ENCODE measurements at places on chromosomes 11 and 22.
A peak's percentile ranks its signal among the peaks of the same experiment; 100 is the strongest.

DNA sequence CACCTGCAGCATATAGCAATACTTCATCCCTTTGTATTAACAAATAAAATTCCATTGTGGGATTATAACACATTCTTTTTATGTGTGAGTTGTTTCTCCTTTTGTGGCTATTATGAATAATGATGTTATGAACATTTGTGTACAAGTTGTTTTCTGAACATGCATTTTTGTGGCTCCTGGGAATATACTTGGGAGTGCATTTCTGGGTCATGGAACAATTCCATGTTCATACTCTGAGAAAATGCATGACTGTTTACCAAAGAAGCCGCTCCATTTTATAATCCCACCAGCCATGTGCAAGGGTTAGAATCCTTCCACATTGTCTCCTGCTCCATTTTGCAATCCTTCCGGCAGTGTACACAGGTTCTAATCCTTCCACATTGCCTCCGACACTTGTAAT is 713.8 kb downstream of the TBC1D22A start:
- DNase-seq = no peak

GRCh38 chr11:108494182-108494581 is 4.0 kb downstream of the POGLUT3 start:
- DNase-seq = no peak

DNA sequence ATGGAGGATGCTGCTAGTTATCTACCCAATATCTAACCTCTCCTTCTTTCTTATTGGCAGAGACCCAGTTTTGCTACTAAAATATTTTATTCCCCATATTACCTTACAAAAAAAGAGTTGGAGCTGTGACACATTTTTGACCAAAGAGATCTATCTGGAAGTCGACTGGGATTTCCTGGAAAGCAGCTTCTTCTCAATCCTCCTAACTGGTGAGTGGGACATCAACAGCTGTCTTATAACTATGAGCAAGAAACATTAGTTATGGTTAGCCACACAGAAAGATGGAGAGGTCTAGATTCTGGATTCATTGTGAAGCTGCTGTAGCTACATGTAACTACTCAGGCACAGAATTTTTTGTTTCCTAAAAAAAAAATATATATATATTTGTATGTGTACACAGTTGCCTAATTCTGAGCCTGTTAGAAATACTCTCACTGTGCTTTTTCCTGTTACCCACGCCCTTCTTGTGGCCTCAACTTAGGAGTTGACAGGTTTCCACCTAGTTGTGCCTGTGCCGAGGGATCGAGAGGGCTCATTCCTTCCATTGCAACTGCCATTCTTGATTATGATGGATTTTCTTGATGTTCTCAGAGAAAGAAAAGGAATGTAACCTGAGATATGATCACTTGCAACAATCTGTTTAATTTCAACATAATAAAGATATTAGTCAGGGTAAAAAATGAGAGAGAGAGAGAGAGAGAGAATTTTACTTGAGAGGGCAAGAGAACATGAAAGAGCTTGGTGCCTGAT is 142.0 kb downstream of the SLC17A6 start:
- DNase-seq = no peak

DNA sequence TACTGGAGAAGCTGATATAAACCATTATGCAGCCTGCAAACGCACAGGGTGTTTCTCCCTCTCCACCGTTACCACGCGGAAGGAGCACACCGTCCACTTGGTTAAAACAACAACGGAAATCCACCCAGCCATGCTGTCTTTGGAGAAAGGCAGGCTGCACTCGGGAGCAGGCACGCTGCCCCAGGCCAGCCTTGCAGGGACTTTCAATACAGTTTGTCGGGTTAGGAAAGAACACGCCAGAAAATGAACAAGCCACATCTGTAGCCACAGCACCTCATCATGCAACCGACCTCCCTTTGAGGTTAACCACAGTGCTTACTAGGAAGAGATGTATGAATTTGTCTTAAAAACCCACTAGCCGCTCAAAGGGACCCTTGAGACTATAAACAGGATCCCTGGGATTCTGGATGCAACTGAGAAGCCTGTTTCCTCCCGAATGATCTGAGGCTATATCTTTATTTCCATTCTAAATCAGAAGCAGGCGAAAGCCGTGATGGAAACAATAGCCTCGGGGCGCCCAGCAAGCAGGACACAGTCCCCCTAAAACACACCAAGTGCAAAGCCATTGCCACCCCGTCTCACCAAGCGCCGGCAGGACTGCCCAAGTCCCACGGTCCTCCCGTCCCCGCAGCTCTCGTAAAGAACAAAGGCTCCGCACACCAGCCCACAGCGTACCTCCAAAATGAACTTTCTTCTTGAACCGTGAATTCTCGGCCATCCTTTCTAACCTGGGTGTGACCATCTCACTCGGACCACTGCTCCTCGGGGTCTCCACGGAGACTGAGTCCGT is 318.9 kb downstream of the CTTN start:
- DNase-seq = no peak

DNA sequence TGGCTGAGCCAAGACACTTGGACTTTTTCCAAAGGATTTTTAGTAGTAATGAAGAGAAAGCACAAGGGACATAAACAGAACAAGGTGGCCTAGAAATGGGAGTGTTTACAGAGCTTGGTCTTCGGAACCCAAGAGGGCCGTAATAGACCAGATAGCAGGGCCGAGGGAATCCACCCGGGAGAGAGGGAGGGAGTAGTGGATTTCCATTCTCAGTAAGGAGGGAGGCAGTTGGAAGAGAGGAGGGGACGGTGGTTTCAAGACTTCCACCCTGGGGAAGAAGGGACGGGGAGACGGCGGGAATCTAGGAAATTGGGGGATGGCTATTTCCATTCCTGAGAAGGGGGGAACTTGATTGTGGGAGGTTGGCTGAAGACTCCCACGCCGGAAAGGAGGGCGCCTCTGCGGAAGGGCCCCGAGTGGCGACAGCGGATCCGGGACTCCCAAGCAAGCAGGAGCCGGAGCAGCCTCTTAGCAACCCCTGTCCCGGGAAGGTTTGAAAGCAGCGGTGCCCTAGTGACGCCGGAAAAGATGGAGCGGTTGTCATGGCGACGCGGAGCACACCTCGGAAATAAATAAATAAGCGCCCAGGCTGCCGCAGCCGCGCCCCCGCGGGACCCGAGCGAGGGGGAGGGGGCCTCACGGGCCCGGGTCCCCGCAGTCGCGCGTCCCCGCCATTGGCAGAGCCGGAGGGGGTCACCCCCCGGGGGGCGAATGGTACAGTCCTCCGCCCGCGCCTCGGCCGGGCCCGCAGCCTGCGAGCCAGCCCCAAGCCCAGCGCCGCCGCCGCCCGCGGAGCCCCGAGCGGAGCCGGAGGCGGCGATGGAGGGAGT is 31.6 kb downstream of the EIF3F start:
- peak; percentile 89 for DNase-seq

DNA sequence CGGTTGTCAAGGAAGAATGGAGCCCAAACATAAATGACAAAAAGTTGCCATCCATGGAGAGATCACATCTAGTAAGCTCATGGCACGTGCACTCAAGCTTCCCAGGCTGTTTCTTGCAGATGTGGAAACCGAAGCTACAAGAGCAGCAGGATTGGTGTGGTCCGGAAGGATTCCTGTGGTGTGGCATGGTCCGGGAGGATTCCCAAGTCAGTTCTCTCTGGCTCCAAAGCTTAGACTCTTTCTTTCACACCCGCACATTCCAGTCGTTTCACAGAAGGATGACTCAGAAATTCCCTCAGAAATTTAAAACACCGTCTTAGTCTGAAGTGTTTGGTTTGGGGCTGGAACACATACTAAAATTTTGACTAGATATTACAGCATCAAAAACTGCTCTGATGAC is 78.0 kb upstream of the DRD2 start:
- DNase-seq = no peak

DNA sequence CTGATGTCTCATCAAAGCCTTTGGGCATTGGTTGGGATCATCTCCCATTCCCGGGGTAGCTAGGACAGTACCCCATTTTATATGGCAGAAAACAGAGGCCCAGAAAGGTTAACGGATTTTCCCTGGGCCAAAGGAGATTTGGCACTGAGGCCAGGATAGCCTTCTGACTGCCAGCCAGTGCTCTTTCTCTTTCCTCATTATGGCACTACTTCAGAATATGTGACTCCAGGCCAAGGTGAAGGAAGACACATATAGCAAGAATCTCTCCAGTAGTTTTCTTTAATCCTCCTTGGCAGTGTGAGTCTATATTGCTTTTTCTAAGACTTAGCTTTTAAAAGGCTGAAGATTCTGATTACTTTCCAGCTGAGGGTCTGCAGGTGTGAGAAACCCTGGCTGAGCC is 94.8 kb upstream of the AMOTL1 start:
- no peak for DNase-seq

DNA sequence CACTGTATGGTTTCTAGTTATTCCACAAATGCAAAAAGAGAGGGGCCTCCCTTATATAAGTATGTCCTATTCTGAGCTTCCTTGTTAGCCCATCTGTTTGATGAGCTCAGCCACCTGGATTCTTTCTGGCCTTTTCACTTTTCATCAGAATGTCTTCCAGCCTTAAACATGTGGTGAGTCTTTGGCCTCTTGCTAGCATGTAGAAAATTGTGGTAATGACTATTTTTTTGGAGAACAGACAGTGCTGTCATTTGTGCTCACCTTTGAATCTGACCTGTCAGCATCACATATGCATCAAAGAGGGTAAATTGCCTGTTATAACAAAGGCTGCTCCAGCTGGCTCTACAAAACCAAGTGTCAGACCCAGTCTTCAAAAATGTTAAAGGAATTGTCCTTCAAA is 558.7 kb downstream of the RAB38 start:
- no peak for DNase-seq

- no peak for DNase-seq
These were observed 109.3 kb downstream of the MN1 start for GRCh38 chr22:27692243-27692642.

GRCh38 chr11:35836205-35836604 is 107.7 kb upstream of the LDLRAD3 start:
- no peak for DNase-seq

DNA sequence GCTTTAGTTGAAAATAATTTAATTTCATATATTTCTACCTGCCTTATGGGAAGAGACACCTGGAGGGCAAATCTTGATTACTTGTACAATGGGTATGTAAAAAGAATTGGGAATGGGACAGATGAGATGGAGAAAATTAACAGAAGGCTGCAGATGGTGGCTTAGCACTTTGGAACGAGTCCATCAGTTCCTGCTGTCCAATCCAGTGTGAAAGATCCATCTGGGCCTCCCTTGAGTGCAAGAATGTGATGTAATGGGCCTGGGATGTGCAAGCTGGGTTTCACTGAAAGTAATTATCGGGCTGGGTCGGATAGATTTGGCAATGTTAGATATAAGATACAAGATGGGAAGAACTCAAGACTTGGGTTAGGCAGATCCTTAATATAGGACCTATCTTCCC is 42.0 kb downstream of the CECR2 start:
- no peak for DNase-seq

DNA sequence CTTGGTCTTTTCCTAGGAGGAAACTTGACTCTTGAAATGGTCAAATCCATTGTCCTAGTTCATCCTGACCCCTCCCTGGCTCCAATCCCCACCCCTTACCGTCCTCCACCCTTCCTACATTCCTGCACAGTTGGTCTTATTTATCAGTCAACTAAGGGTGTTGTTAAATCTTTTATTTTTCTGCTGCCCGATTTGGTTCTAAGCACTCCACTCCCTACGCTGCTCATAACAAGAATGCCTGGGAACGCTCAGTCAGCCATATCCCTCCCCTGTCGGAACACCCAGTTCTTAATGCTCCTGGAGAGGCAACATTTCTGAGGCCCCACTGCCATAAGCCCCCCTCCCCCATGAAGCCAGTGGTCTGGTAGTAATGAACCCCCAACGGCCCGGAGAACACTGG is 9.7 kb downstream of the EHF start:
- DNase-seq = no peak

DNA sequence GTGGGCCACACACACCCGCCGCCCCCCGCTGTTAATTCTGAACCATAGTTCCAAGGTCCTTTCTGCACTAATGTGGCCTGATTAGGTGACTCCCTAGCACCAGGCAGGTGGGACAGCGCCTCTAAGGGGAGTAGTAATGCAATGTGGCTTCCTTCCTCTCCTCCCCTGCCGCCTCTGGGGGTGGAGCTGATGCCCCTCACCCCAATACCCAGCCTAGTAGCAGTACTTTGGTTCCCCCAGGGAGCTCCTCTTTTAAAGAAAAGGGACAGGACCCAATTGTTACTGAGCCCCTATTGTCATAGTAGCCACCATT is 14.4 kb downstream of the RTN4RL2 start:
- DNase-seq = no peak

DNA sequence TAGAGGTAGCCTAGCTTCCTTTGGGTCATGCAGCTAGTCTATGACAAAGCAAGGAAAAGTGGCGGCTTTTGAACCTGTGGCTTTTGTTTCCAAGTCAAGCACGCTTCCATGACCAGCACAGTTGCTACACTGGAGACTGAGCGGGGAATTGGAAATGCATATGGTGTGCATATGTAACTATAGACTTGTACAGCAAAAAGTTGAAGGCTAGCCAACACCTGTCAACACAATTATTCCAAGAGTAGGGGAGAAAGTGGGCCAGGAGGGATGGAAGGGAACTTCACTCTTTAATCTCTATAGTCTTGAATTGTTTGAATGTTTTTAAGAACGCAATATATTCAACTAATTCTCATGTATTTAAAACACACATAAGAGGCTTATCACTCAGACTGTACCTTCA is 218.5 kb upstream of the CADM1 start:
- DNase-seq = no peak

DNA sequence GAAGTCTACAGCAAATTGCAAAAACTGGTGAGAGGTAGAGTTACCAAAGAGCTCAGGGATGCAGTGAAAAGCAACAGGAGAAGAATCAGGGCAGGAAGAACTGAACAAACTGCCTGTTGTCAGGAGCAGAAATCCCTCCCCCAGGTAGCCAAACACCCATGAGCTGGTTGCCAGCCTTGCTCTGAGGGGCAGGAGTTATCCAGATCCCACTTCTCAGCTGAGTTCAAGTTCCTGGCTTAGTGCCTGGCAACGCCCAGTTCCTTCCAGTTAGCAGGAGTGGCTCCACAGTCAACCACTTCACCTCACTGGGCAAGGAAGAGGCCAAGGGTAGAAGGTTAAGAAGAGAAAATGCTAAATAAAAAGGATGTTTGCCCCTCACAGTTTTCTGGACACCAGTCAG is 1.9 kb upstream of the MPZL2 start:
- DNase-seq = no peak

GRCh38 chr22:48254311-48254873 is 1491.9 kb downstream of the TBC1D22A start:
- no peak for DNase-seq

- no peak for DNase-seq
These were observed 101.7 kb upstream of the TRIM77 start for GRCh38 chr11:89608234-89608966.

DNA sequence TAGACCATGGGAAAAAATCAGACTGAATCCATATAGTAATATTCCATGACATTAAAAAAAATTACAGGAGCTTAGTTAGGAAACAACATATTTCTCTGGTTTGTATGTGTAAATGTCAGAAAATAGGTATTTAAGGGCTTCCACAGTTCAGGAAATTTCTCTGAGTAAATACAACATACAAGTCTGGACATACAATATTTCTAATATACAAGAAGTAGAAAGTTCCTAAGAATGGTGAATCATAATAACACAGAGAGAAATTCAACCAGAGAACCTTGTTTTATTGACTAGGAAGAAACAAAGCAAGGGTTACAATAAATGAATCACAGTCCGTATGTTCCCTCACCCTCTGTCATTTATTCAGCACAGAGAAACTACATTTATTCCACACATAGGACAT is 532.7 kb upstream of the FAT3 start:
- DNase-seq = no peak

- DNase-seq = no peak
These were observed 98.7 kb downstream of the ABTB2 start for GRCh38 chr11:34259087-34259486.

Measured in CD4-positive, alpha-beta T cell treated with Interleukin-1 beta for 1 hour (primary cell).